ENCODE measurements at places on chromosomes 7 and 10.

- no peak for DNase-seq
Measured at GRCh38 chr7:14635955-14636354, 266.6 kb downstream of the DGKB start.

DNA sequence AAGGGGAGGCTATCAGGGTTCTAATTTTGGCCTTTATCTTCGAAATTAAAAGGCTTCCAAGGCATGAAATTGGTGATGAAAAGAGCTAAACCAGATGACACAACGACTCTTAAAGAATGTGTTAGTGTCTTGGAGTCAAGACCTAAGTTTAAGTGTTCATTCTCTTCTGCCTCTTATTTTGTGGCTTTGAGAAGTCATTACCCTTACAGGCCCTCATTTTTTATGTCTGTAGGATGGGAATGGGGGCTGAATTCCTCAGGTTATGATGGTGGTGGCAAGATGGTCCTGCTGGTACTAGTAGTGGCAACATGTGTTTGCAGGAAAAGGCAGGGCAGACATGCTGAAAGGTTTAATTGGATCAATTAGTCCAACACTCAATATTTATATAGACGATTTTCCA, 15.4 kb downstream of the TAS2R60 start:
- no peak for DNase-seq

GRCh38 chr10:1116696-1117280, 60.6 kb downstream of the WDR37 start:
- DNase-seq = no peak

GRCh38 chr10:114975091-114975490, 37.1 kb downstream of the TRUB1 start:
- DNase-seq = no peak

DNA sequence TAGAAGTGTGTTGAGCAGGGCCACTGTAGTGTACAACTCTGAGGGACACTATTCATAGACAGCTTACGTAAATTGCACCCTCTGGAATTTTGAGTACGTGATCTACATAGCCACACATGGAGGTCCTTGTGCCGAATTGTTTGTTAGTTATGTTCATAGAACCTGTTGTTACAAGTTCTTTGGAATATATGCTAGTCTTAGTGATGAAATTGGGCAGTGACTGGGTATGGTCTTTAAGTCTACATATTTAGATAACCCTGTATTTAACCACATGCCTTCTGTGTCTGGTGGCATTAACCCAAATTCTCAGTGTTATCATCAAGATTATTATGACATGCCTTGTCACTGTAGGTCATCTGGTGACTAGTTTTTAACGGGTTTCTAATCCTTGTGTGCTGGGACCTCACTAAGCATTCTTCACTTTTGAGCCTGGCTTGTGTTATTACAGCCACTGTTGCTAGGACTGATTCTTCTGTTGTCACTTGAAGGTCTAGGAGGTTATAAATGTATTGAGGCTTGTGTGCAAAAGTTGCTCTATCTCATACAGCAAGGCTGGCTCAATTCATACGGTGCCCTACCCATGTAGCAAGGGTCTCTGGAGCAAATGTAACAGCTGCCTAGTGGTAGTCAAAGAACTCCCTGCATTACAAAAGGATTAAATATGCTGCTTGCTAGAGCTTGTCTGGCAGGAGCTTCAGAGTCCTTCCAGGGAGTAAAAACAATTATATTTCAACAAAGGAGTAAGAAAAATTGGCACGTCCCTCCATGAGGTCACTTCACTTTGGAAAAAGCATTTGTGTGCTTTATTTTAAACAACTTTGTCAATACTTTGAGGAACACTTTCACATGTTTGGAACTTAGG, 65.4 kb downstream of the CDK14 start:
- DNase-seq = no peak

- DNase-seq = peak; percentile 60
Measured at GRCh38 chr7:37052705-37053104, 328.4 kb upstream of the AOAH start.

DNA sequence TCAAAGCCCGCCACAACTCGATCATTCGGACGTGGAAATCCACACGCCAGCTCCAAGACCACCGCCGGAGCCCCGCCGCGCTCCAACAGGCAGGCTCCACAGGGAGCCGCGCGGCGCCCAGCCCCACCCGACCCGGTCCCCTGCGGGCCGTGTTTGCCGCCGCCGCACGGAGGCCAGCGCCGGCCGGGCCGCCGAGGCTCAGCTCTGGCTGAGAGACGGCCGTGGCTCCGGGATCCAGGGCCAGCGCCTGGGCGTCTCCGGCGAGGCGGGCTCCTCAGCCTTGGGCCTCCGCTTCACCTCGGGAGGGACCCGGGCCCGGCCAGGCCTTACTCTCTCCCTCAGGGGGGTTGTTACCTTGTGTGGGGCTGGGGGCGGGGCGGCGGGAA, 333 bp downstream of the SMNDC1 start:
- no peak for DNase-seq

GRCh38 chr7:34823650-34824258, 165.7 kb downstream of the NPSR1 start:
- DNase-seq = no peak
